ENCODE measurements at places on chromosomes 5 and 9. TPM values are rescaled to one million over a fixed set of nuclear protein-coding genes. Genes with fewer than 3 reads are reported as not detected.
A peak's percentile ranks its signal among the peaks of the same experiment; 100 is the strongest.

DNA sequence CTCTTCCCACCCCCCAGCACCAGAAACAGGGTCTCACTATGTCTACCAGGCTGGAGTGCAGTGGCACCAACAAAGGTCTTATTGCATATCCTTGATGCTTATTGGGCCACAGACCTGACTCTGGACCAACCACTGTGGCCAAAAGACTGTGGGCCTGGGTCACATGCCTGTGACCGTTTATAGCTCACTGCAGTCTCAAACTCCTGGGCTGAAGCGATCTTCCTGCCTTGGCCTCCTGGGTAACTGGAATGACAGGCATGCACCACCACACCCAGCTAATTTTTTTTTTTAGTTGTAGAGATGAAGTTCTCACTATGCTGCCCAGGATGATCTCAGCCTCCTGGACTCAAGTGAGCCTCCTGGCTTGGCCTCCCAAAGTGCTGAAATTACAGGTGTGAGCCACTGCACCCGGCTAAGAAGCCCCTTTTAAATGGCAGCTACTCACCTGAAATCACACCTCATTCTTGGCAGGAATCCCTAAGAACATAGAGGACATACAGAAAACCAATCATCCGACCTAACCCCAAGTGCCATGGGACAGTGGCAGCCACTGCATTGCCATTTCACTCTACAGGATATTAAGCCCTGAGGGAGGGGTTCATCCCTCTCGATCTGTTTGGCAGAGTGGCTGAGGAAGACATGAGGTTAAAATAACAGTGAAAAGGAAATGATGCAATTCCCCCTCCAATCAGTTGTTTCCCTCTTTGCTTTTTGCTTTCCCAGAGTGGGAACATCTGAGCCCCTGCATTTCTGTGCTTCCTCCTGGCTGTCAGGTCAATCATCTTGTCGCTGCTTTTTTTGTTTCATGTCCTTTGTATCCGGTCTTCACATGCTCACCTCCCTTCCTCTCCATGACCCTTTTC, 74.6 kb downstream of the LRRC70 start:
- DNase-seq, result no peak

- DNase-seq, result peak; percentile 50
These were observed 72.9 kb downstream of the C9orf50 start for GRCh38 chr9:129547869-129548570.

DNA sequence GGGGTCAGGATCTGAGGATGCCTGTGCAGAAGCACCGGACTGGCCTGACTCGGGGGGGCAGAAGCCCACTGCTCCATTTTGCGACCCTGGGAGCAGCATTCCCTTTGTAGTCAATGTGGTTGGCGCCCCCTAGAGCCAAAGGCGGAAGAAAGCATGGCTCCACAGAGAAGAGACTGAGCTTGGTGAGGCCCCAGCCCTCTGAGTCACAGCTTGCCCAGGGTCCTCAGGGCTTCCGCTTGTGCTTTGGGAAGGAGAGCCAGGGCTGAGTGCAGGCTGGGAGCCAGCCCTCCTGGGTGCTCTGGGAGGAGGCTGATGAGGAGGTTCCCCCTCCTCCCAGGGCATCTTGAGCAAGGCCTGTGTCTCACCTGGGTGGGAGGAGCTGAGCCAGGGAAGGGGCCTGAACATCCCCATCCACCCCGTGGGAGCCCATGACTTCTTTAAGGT, 5.5 kb upstream of the AQP3 start:
- peak; percentile 84 for DNase-seq

GRCh38 chr9:107067739-107068416, 204.9 kb downstream of the ZNF462 start:
- DNase-seq, result no peak

DNA sequence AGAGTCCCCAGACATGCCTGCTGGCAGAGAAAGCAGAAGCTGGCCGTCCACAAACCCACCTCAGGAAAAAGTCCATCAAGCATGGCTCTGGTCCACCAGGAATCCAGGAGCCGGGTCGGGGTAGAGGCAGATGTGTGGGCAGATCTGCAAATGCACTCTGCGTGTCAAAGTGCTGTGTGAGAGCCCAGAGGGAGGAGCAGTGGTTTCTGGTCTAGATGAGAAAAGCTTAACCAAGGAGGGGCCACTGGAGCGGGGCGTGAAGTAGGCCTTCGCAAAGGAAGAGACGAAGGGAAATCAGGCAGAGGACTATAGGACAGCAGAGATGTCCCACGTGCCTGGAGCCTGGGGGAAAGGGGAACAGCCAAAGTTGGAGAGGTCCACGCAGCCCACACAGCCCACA, 40.0 kb downstream of the TTLL11 start:
- no peak for DNase-seq

DNA sequence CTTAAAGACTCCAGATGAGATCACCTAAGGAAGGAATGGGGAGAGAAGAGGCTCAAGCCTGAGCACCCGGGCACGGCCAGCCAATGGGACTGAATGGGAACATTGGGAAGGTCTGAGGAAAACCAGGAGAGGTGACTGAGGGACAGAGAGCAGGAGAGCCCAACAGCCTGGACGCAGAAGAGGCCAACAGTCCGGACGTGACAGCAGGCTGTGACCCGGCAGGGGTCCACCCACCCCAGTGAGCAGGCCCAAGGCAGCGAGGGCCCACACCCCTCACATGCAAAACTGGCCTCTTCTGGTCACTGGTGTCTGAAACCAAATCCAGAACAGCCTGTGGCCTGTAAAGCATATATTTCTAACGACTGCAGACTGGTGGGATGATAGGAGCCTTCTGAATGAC, 7.6 kb upstream of the SPTLC1 start:
- no peak for DNase-seq

DNA sequence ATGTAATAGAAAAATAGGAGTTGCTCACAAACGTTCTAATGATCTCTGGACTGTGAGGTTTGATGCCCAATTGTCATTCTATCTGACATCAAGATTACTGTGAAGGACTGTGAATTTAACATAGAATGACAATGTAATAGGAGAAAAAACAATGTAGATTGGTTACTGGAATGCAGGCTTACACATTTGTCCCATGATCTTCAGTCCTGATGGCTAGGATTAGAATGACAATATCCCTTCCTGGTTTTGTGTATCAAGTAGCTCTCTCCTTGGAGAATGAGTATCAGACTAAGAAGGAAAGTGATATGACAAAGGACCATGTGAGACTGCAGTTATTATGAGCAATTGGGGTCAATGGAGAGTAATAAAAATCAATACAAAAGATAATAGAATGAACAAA, 862.2 kb upstream of the C9orf72 start:
- no peak for DNase-seq

GRCh38 chr9:93132287-93132927, 1.6 kb downstream of the NINJ1 start:
- DNase-seq, result peak; percentile 81

DNA sequence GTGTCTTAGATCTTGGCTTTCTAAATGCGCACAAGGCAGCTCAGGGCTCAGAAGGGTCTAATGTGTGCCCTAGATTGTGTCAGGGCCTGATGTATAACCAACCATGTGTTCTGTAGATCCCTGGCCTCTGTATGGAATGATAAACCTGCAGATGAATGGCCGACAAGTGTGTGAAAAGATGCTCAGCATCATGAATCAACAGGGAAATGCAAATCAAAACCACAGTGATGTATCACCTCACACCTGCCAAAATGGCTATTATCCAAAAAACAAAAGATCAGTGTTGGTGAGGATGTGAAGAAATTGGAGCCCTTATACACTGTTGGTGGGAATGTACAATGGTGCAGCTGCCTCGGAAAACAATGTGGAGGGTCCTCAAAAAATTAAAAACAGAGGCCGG, 489.8 kb downstream of the SEMA5A start:
- DNase-seq, result no peak

GRCh38 chr5:67089200-67089725, 107.3 kb downstream of the CD180 start:
- no peak for DNase-seq

- DNase-seq, result no peak
These were observed 15.1 kb downstream of the GRAMD2B start for GRCh38 chr5:126438267-126438666.

DNA sequence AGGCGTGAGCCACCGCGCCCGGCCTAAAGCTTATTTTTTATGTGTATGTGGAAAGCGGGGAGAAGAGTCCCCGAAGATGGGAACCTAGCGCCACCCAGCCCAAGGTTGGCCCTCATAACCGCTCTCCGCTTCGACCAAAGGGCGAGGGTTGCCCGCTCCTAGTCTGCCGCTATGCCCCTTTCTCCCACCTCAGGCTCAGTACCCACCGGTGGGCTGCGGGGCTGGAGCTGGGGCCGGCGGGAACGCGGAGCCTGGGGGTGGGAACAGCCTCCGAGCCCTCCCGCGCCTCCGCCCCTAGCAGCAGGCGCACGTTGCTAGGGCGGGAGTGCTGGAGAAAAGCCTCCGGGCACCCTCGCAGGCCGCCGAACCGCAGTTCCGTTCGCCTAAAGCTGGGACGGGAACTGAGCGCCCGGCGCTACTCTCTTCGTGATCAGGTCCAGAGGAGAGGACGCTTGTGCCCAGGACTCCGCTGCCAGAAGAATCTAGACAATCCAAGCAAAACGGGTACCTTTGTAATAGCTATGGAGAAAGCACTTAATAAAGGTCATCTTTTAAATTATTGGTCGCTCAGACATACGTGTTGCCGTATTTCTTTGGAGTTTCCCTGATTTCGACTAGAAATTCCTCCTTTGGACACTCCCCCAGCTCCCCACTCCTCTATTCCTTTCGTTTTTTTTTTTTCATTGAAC, at the start of gene WDR31:
Gene WDR31 (minus strand): TSS at position 265 of the 689 bp plus-strand sequence. CDS start 8,253 bp downstream, outside the sequence.
- peak; percentile 97 for DNase-seq

ACOT12 gene
- not detected for total RNA-seq
